ENCODE measurements at places on chromosomes 2 and 18.
A peak's percentile ranks its signal among the peaks of the same experiment; 100 is the strongest.

- no peak for DNase-seq
Observed at GRCh38 chr2:1136067-1136466, 185.4 kb downstream of the SNTG2 start.

DNA sequence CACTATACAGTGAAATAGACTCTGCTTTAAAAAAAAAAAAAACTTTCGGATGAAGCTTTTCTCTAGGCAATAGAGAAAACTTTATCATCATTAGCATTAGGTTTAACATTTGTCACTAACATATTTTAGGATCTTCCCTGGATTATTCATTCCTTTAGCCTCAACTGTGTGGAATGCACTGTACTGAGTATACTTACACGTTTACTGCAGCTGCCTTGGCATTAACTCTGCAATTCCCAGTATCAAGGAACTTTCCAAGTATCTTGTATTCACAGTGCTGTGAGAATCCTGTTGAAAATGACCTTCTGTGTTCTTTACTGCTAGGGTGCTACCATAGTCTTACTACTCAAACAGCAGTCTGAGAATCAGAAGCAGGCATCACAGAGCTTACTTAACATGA, 328.2 kb upstream of the COL3A1 start:
- no peak for DNase-seq

- DNase-seq, result no peak
Observed at GRCh38 chr2:64574871-64575270, 50.7 kb downstream of the AFTPH start.

DNA sequence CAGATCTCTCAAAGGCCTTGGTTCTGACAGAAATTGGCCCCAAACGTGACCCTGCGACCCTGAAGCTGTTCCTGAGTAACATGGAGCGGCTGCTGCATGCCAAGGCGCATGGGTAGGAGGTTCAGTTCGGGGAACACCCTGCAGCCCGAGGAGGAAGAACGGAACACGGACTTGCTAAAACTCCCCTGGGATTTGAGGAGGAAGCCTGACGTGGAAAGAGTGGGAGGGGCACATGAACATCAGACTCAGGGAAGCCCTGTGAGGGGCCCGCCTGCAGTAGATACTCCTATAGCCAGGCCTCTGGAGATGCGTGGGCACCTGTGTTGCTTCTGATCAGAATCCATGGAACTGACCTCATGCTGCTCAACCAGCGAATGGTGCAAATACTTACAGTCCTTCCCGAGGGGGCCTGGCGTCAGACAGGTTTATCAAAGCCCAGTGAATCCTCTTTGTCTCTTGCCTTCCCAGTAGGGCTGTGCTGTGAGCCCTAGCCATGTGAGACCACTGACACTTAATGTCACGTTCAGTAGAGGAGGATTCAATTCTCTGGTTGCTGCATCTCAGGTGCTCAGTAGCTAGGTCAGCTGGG, 46.8 kb downstream of the IMPA2 start:
- DNase-seq, result no peak

- DNase-seq, result peak; percentile 1
Observed at GRCh38 chr2:240596491-240596931, 10.0 kb downstream of the CAPN10 start.

DNA sequence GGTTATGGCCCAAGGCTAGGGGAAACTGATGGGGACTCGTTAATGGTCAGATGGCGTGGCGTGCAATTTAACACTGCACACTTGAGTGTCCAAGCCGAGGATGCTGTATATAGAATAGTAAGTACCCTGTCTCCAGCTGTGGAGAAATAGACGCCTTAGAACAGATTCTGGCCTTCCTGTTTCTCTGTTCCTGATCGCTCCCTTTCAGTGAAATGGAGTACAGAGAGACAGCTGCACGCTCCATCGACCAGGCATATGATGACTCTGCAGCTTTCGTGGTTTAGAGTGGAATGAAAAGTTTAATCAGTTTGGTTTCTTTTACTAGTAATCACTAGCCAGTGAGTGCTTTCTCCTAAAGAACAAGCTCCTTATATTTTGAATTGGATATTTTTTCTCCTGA, 213.4 kb downstream of the NEDD4L start:
- no peak for DNase-seq

DNA sequence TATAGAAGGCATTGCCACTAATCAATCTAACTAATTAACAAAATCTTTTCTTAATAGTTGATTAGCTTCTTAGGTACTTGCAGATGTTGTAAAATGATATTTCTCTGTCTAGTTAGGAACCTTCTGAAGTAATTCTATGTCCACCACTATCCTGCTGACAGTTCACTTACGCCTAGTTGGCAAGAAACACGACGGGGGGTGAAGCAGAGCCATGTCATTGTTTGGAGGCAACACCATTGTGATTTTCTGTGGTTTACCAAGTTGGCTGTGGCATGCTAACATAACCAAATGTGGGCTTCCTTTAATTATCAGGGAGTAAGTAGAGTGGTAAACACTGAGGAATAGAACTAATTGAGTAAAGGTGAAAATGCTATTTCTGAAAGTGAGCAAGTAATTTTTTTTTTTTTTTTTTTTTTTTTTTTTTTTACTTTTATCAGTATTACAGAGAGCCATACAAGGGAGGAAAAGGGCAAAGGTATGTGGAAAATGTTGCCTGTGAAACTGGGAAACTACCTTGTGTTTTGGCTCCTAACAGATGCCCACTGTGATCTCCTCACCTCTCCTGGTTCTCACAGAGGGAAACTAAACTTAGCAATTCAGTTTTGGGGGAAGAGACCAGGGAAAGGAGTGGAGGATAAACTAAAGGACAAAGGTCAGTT, 126.8 kb downstream of the MEIS1 start:
- DNase-seq, result no peak

DNA sequence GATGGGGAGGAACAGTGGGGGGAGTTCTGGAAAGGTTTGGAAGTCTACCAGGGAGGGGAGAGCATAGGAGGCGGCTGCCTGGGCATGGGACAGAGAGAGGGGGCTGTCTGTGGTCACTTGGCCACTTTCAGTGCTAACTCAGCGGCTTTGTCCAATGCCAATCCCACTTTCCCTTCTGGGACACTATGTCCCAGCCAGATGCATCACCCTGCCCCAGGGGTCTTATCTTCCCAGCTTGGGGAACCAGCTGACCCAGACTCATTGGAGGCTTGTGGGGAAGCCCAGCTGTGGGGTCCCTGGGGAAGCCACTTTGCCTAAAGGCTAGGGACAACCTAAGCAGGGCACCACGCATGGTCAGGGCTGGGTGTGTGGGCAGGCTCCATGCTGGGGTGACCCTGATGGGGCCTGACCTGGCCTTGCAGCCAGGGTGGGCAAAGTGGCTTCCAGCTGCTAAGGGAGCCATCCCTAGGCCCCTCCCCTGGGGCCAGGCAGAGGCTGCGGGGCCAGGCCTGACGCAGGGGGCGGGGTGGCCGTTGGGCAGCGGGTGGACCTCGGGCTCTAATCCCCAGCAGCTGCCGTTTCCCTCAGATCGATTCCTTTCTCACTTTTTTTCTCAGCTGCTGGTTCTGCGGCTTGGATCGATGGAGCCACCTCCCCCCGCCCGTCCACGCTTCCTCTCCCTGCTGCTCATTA, 1.6 kb upstream of the ASIC4 start:
- no peak for DNase-seq

DNA sequence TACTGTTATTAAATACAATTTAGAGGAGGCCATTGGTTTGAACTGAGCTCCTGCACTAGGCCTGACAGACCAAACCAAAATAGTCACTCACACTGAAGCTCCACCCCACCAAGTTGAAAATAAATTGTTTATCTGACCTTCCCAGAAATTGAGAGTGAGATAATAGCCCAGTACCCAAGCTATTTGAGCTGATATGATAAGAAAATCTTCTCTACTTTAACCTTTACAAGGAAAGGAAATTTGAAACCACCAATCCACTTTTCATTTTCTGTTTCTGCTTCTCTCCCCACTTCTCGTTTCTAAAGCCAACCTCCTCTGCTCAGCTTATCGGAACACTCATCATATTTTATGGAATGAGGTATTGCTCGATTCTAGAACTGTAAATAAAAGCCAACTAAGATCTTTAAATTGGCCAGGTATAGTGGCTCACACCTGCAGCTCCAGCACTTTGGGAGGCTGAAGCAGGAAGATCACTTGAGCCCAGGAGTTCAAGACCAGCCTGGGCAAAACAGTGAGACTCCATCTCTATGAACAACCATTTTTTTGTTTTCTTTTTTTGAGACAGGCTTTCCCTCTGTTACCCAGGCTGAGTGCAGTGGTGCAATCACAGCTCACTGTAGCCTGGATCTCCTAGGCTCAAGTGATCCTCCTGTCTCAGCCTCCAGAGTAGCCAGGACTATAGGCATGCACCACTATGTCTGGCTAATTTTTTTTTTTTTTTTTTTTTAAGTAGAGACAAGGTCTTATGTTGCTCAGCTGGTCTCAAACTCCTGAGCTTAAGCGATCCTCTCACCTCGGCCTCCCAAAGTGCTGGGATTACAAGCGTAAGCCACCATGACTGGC, 13.3 kb upstream of the GALM start:
- peak; percentile 29 for DNase-seq

- DNase-seq, result no peak
Observed at GRCh38 chr2:134490559-134490958, 228.2 kb downstream of the TMEM163 start.

GRCh38 chr2:41829052-41829451, 218.8 kb upstream of the PKDCC start:
- DNase-seq, result no peak

DNA sequence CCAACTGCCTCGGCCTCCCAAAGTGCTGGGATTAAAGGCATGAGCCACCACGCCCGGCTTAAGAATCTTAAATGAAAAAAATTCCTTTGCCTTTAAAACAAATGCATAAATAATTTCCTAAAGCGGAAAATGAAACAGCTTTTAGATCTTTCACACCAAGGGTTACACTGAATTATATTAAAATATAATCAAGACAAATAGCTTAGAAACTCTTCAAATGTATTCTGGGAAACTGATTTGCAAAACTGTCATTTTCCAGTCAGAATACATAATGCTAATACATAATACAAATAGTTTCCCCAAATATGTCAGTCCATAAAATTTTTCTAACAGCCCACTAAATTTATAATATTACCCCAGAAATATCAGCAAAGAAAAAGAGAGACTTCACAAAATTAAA, 68.3 kb upstream of the PGAP1 start:
- DNase-seq, result no peak

- no peak for DNase-seq
Observed at GRCh38 chr18:44651918-44652572, 28.6 kb upstream of the SETBP1 start.

DNA sequence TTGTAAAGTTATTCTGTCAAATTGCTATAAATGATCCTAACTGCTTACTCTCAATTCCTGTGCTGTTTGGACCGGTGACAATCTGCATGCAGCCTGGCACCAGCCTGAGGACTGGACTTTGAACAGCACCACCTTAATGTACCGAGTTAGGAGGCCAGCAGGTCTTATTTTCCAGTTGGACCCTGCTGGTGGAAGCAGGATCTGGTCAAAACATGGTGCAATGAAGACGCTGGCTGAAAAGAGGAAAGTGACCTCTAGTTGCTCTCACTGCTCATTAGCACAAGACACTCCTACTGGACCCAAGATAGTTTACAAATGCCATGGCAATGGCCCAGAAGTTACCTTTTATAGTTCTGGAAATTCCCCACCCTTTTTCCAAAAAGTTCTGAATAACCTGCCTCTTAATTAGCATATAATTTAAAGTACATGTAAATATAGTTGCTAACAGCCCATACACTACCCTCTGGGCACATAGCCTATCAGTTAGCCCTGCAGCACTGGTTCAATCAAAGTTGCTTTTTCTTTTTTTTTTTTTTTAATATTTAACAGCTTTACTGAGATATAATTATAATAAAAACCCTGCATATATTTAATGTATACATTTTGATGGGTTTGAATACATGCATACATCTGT, 35.8 kb downstream of the RBKS start:
- DNase-seq, result no peak

DNA sequence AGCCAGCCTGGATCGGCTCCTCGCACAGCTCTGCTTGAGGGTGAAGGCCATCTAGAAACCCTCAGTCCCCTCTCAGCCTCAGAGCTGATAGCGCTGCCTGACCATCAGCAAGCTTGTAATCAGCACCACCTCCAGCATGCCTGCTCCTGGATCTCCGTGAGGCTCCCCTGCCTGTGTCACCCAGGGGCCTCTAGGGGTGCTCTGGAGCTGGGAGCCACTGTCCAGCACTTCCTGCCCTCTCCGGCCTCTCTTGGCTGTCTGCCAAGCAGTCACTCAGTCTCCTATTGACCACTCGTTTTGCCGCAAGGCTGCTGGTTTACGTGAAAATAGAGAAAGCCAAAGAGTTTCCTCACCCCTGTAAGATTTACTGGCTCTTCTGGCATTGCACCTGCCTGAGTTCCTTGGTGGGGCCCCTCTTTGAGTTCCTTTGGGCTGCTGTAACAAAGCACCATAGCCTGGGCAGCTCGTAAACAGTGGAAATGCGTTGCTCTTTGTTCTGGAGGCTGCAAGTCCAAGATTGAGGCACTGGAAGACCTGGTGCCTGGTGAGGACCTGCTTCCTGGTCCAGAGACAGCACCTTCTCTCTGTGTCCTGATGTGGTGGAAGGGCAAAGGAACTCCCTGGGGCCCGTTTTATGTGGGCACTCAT, 17.9 kb downstream of the CAPN10 start:
- peak; percentile 5 for DNase-seq

DNA sequence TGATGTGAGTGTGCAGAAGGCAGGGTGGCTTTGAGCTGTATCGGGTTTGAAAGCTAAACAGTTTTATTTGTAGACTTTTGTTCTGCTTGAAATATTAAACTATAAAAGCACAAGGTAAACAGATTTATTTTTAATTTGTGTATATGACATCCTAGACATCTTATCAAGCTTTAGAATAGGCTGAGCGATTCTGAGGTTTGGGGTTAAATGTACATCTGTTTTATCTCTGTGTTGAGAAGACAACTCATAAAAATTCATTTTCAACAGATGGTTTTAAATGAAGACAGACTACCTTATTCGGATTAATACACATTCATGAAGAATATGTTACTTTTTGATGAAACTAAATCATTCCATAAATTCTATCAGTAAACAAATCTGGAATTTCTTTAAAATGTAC, 368.8 kb downstream of the RPRM start:
- no peak for DNase-seq

- no peak for DNase-seq
Observed at GRCh38 chr2:154457286-154457685, 241.2 kb upstream of the KCNJ3 start.

DNA sequence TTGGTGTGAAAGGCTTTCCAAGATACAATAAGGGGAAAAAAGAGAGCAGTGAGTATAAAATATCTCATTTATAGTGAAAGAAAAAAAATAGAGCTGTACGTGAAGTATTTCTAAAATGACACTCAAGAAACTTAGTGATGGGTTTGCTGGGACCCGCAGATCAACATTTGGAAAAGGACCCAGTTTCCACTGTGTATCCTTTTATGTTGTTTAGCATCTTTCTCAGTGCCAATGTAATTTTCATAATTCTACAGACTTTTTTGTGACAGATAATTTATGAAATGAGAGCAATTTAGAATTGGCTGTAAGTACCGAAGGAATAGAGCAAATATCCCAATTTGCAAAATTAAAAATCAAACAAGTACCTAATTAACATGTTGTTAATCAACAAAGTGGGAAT, 116.9 kb downstream of the SH3BP4 start:
- DNase-seq, result no peak

- DNase-seq, result no peak
Observed at GRCh38 chr2:69992310-69993047, 31.0 kb upstream of the ASPRV1 start.

GRCh38 chr2:6213056-6213780, 521.0 kb downstream of the SOX11 start:
- no peak for DNase-seq

GRCh38 chr2:241304039-241304670, 11.3 kb downstream of the HDLBP start:
- DNase-seq, result no peak

GRCh38 chr2:226559536-226559935, 240.1 kb downstream of the IRS1 start:
- DNase-seq, result no peak

Measured in stimulated activated CD4-positive, alpha-beta T cell treated with anti-CD3 and anti-CD28 coated beads, Interleukin-15, amount 100 ng/mL, for 24 hours (primary cell).